Ascending aorta (tissue), 2 donors: ENCODE measurements at places on chromosomes 1 and 21.

- DNase-seq = no peak
Observed at GRCh38 chr1:245880754-245881403, 626.2 kb downstream of the SMYD3 start.

DNA sequence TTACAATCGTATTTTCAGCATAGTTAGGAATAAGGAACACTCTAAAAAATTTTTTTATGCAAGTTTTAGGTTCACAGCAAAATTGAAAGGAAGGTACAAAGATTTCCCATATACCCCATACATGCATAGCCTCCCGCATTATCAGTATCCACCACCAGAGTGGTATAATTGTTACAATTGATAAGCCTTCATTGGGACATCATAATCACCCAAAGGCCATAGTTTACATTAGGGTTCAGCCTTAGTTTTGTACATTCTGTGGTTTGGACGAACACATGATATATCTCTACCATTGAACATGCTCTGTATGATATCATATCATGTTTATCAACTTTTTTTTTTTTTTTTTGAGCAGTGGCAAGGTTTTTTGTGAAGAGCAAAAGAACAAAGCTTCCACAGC, 180.0 kb downstream of the SDCCAG8 start:
- DNase-seq = no peak

DNA sequence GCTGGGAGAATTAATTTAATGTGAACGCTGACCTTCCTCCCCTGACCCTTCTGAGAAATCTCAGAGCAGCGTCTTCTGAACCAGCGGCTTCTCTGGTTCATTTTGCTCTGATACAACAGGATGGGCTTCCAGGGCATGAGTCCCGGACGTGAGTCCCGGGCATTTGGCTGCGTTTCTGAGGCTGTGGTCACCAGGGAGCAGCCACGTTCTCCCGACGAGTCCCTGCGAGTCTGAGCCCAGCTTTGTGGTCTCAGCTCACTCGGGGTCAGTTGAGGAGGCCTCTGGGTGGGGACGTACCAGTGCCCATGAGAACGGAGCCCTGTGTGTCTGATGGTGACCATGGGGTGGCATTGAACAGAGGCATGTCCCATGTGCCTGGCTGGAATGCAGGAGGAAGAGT, 17.7 kb upstream of the OBSCN start:
- DNase-seq = no peak

- peak; percentile 84 for DNase-seq
Observed at GRCh38 chr1:6727535-6727934, 25.9 kb upstream of the DNAJC11 start.

- DNase-seq = no peak
Observed at GRCh38 chr1:55222152-55222551, 7.0 kb upstream of the USP24 start.

DNA sequence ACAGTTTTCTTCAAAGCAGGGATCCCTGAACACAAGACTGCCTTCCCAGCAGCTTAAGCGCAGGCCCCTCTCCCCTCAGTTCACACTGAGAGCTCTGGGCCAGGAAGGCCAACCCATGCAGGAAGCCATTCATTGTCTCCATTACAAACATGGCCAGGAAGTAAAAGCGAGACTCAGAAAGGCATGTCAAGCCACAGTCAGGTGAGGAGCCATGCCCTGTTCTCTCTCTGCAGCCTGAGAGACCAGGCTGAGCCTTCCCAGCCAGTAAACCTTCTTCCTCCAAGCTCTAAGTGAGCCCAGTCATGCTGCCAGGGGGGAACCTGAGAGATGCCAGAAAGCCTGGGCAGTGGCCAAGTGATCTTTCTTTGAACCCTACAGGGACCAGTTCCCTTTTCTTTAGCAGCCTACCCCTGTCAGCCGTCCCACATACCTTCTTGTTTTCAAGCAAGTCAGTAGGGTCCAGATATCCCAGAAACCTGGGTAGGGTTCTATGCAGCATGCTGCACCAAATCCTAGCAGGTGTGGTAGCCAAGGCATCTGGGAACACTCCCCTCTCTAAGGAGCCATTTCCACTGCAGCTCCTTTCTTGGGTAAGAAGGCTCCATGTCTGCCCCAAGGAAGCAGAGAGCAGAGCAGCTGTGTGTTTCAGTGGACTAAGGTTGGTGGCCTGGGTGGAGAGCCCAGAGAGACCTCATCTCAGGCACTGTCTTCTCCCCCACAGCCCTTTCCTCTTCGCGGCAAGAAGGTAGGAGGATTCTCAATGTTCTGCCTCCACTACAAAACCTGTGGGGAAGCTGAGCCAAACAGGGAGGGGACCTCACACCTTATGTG, 977 bp downstream of the TRAF3IP3 start:
- DNase-seq = no peak

- DNase-seq = no peak
Observed at GRCh38 chr1:148333875-148334338, 149.2 kb downstream of the PPIAL4G start.

DNA sequence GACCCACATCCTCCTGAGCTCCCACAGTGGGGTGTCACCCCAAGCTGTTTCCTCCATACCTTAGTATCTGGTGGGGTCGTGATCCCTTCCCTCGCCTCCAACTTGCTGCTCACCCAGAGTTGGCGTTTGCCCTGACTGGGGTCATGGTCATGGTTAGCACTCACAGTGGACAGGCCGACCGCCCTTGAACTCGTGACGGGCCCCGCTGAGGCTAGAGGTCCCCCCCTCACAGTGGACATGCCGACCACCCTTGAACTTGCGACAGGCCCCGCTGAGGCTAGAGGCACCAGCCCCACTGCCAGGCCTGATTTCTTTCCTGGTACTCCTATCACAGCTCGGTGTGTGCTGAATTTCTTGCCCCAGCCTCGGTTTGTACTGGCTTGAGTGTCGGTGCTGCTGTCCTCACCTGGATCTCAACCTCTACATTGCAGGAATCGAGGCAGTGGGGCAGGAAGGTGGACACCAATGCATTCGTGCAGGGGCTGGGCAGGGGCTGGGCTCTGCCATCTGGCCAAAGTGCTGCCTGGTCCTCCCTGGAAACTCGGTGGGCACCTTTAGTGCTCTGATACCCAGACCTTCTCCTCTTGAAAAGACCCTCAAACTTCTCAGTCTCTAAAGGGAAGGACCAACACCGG, 37.5 kb upstream of the AJAP1 start:
- DNase-seq = no peak

DNA sequence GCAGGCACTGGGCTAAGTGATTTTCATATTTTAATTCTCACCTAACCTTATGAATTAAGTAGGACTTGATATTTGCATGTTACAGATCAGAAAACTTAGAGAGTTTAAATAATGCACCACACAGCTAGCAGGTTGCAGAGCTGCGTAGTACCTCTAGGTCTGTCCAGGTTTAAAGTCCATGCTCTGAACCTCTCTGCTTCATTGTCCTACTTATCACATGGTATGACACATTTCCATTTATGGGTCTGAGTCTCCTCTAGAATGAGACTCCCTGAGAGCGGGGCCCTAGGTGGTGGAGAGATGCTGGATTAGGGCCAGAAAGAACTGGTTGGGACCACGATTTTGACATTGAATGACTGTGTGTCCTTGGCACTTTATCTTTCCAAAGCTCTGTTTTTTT, 102.5 kb upstream of the USP24 start:
- DNase-seq = no peak

- no peak for DNase-seq
Observed at GRCh38 chr1:21705303-21705980, 36.3 kb upstream of the RAP1GAP start.

- DNase-seq = no peak
Observed at GRCh38 chr21:40754466-40754865, 92.5 kb downstream of the DSCAM start.
